NCI-H82 (cell line): ENCODE measurements at places on chromosomes 2 and 18.

DNA sequence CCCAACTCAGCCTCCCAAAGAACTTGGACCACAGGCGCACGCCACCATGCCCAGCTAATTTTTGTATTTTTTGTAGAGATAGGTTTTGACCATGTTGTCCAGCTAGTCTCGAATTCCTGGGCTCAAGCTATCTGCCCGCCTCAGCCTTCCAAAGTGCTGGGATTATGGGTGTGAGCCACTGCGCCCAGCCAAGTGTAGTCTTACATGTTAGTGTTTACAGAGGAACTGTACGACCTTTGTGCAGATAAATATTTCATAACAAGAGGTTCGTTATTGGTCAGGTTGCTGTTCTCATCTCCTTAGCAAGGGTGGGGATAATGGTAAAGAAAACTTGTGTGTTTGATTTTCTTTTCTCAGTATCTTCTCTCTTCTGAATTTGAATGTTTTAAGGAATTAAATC, 46.5 kb downstream of the RALBP1 start:
- DNase-seq = no peak

GRCh38 chr2:217010173-217010572, 150.3 kb upstream of the TNP1 start:
- no peak for DNase-seq

- peak; percentile 83 for DNase-seq
Measured at GRCh38 chr2:175282886-175283285, 101.4 kb upstream of the ATP5MC3 start.

- no peak for DNase-seq
Measured at GRCh38 chr2:106109675-106110424, 84.3 kb downstream of the UXS1 start.

DNA sequence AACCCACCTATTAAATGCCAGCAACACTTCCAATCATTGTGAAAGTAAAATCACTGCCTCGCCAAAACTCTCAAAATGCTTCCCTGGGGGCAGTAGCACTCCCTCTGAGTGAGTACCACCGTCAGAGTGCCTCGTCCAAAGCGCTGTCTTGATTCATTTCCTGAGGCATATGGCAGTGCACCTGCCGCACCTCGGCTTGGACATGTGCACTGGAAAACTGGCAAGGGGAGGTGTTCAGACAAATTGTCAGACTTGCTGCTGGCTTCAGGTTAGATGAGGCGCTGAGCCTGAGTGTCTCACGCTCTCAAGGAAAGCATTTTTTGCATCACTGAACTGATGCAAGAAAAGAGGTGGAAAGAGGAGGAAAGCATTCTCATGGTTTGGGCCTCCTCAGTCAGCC, 132.8 kb downstream of the ATL2 start:
- peak; percentile 57 for DNase-seq

- no peak for DNase-seq
Measured at GRCh38 chr2:108436976-108437375, 12.0 kb upstream of the GCC2 start.

DNA sequence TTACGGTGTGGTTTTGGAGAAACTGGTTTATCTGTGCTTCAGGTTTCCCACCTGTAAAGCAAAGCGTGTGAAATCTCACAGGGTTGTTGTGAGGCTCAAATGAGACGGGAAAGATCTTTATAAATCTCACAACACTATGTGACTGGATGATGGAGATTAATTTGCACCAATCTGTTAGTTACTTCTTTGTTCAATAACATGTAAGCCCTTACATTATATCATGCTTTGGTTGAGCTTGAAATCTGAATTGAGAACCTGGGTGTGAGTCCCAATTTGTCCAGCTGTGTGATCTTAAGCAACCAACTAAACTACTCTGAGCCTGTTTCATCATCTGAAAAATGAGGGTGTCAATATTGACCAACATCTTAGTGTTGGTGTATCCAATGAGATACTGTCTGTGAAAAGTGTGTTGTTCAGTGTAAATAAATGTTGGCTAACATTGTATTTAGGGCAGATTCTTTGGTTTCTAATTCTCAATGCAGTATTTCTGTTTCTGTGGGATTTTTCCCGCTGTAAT, 741 bp upstream of the GCKR start:
- no peak for DNase-seq

GRCh38 chr2:154549869-154550268, 148.6 kb upstream of the KCNJ3 start:
- no peak for DNase-seq

DNA sequence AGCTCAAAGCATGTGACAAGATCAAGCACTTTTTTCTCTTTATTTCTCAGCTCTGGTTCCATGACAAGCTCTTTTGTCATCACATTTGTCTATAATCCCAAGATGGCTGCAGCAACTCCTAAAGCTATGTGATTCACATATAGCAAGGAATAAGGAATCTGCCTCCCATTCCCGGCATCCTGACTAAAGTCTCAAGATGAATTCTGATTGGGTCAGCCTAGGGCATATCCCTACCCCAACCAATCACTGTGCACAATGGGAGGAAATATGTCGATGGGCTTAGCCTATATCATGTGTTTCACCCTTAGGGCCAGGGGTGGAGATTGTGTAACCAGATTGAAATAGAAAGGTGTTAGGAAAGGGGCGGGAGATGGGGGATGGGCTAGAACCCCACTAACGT, 23.1 kb upstream of the COLEC12 start:
- DNase-seq = no peak

- DNase-seq = no peak
Measured at GRCh38 chr2:240392948-240393830, 42.3 kb upstream of the GPC1 start.

DNA sequence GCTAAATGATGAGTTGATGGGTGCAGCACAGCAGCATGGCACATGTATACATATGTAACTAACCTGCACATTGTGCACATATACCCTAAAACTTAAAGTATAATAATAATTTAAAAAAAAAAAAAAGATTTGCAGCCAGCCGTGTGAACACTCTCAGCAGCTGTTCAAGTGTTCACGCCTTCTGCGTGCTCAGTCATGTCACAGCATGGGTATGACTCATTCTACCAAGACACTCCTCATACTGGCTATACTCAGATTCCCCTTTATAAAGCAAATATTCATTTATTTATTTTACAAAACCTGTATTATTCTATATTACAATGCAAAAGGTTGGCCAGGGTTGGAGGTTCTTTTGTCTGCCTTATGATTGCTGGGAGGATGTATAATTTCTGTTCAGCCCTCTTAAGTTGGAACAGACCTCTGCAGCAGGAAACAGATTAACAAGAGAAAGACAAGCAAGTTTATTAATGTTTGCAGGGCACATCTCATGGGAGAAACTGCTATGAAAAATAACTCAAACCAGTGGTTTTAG, 1230.6 kb upstream of the CHAC2 start:
- no peak for DNase-seq

- DNase-seq = no peak
Measured at GRCh38 chr2:72980535-72981217, 63.4 kb downstream of the EMX1 start.

GRCh38 chr2:45962177-45962921, 310.9 kb downstream of the PRKCE start:
- DNase-seq = no peak

GRCh38 chr2:111897630-111897923, 830 bp upstream of the MERTK start:
- no peak for DNase-seq

GRCh38 chr18:58455314-58456188, 173.3 kb downstream of the ALPK2 start:
- no peak for DNase-seq

GRCh38 chr2:49004036-49004626, 150.2 kb downstream of the FSHR start:
- no peak for DNase-seq

- no peak for DNase-seq
Measured at GRCh38 chr18:50461251-50461650, 86.4 kb downstream of the SKA1 start.

DNA sequence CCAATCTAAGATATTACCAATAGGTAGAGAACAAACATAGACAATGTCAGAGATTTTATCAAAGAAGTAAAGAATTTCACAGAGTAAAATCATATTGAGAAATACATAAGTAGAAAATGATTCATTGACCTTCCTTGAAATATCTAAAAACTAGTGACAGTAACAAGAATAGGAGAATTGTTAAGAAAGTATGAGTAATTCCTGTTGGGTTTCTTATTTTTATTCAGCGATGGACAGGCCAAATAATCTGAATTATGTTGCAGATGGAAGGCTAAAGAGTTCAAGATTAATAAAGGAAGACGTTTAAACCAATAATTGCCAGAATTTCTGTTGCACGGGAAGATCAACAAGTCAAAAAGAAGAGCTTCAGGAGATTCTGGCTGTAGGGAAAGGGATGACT, 163.4 kb upstream of the RASGRP3 start:
- DNase-seq = no peak

- no peak for DNase-seq
Measured at GRCh38 chr2:215862351-215862771, 151.0 kb downstream of the MREG start.

DNA sequence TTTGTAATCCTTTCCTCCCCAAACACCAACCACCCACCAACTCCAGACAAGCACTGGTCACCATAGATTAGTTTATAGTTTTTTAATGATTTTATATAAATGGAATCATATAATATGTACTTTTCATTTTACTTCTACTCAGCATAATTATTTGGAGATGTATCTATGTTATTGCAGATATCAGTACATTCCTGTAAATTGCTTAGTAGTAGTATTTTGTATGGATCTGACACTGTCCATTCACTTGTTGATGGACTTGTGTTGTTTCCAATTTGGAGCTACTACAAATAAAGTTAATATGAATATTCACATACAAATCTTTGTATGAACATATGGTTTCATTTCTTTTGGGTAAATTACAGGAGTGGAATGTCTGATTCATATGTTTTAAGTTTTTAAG, 31.0 kb downstream of the ZC3H15 start:
- DNase-seq = no peak

DNA sequence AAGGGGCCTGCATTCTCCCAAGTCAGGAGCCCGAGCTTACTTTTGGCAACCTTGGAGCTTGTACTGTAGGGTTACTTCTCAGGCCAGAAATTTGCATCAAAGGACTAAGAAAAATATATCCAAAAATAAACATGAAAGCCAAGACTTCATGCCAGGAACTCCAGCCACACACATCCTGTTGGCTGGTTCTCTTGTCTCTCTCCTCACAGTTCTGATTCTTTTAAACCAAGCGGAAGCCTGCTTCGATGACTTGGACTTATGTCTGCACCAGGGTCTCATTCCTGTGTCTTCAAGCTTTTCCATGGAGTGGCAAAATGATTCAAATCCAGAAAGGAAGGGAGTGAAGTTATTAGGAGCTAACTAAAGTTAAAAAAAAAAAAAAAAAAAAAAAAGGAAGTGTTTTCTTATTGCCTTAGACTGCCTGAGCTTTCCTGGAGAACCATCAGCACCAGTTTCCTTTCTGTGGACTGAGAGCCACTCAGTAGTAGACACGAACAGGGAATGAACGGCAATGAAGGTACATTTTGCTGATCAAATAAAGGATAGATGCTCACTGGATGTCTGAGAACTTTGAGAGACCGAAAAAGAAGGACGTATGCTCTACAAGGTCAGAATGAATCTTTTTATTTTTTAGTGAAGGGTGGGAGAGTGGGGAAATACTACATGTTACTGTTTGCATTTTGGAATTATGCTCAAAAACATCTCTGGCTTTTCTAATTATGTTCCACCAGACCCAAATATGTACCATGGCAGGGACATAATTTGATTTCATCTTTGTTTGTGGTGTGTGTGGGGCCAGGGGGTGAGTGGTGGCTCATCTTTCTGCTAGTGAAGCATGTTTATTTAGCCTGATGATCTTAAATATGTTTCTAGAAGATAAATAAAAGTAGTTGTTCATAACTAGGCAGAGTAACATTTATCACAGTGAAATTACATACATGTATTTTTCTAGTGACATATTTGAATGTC, 86.0 kb downstream of the RAPGEF4 start:
- no peak for DNase-seq

GRCh38 chr2:88955607-88956006, 264.1 kb downstream of the RPIA start:
- no peak for DNase-seq

GRCh38 chr2:151297882-151298281, 8.4 kb upstream of the NMI start:
- no peak for DNase-seq

GRCh38 chr2:58010599-58010998, 36.0 kb upstream of the VRK2 start:
- no peak for DNase-seq

GRCh38 chr2:231671270-231672050, 36.9 kb upstream of the PTMA start:
- DNase-seq = no peak

DNA sequence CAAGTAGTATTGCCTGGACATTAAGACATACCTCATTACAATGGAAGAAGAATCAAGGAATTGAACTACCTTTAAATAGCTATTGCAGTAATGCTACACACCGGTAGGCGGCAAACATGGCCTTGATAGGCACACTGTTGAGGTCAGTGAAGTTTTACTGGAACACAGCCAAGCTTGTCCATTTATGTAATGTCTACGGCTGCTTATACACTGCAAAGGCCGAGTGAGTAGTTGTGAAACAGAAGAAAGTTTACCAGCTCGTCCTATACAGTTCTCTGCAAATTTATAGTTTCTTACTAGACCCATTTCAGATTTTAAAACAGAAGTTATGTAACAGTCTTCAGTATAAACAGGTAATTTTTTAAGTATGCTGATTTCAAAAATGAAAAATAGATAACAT, 38.8 kb downstream of the PPP4R1 start:
- peak; percentile 91 for DNase-seq

GRCh38 chr2:61247204-61247812, 85.3 kb downstream of the C2orf74 start:
- DNase-seq = no peak

DNA sequence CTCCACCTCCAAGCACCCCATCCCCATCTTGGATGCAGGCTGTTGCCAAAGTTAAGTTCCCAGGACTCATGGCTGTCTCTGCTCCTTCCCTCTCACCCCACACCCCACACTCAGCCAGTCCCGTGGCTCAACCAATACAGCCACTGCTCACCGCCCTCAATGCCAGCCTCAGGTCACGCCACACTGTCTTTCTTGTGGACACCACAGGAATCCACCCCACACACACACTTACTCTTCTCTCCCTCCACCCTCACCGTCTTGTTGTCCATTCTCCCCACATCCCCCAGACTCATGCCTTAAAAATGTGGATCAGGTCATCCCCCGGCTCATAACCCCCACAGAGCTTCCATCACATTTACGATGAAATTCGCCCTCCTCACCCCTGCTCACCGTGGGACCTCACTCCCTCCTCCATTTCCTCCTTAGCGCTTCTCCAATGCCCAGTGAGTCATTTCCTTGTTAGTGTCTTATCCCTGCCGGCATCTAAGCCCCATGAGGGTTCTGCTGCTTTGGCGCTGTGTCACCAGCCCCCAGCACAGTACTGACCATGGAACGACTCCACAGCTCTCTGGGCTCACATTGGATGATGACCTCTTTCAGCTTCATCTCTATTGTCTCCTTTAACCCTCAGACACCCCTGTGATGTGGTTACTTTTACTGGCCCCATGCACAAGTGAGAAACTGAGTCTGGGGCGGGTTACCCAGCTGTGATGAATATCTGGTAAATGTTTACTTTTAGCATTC, 13.8 kb downstream of the MLPH start:
- no peak for DNase-seq

DNA sequence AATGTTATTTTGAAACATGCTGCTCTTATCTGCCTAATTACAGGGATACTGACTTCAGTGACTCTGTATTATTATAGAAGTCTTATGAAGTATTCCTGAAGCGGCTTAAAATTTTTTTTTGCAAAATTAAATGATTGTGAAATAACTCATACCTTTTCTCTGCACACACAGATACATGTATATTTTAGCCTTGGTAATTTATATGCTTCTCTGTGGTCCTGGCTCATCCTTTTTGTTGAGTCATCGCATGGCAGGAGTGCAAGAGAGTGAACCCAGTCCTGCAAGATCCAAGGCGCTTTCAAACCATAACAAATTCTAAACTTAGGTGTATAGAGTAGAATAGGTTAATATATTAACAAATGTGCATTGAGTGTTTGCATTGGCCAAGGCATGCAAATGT, 8.6 kb downstream of the CCNT2 start:
- DNase-seq = no peak
